ENCODE measurements at places on chromosomes 2 and 18. TPM values are rescaled to one million over a fixed set of nuclear protein-coding genes. Genes with fewer than 3 reads are reported as not detected.

- DNase-seq, result no peak
These were observed 67.6 kb downstream of the LDAH start for GRCh38 chr2:20755132-20755800.

DNA sequence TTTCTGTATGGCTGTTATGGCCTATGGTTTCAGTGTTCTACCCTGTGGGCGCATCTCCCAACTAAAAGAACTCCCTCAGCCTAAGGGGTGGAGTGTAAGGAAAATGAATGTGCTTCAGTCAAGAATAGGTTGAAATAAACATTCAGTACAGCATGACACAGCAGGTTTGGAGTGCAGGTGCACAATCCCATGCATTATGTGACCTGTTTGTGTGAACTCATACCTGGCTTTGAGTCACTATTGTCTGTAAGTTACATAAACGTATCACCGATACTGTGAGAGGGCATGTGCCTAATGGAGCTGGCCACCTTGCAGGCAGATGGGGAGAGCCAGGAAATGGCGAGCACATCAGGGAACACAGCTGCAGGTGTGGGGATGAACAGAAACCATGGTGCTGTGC lies 216.0 kb downstream of the DSEL start:
- DNase-seq, result no peak

GRCh38 chr2:128783896-128784295 lies 465.2 kb upstream of the HS6ST1 start:
- no peak for DNase-seq

DNA sequence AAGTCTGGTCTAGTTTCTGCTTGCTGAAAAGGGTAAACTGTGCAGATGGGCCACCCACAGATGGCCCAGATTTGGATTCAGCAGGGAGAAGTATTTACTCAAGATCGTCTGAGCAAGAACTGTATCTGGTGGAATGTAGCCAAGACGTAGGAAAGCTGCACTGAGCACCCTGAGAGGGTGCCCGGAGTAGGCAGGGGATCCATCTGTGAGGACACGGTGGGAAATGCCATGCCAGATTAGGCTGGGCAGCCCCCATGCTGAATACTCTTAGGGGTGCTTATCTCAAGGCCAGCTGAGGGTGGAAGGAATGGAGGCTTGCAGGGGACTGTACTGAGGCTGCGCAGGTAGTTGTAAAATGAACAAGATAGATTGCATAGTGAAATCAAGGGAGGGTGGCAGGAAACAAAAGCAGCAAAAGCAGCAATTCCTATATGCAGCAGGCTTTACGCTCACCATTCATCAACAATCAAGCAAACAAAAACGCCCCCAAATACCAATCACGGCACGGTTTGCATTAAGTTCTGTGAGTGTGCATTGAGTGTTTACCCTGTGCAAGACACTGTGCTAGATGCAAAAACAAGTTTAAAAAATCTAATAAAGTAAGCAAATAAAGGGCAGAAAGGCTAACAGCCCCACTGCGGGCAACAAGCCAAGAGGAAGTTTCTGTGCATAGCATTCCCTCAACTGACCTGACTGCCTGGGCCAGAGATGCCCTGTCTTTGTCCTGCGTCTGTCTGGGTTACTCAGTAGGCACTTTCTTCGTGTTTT lies 32.2 kb upstream of the LPIN2 start:
- no peak for DNase-seq

- no peak for DNase-seq
These were observed 4.6 kb downstream of the MRPL33 start for GRCh38 chr2:27776097-27776496.

- DNase-seq, result no peak
These were observed 151.8 kb upstream of the SLC14A2 start for GRCh38 chr18:45463451-45463850.

DNA sequence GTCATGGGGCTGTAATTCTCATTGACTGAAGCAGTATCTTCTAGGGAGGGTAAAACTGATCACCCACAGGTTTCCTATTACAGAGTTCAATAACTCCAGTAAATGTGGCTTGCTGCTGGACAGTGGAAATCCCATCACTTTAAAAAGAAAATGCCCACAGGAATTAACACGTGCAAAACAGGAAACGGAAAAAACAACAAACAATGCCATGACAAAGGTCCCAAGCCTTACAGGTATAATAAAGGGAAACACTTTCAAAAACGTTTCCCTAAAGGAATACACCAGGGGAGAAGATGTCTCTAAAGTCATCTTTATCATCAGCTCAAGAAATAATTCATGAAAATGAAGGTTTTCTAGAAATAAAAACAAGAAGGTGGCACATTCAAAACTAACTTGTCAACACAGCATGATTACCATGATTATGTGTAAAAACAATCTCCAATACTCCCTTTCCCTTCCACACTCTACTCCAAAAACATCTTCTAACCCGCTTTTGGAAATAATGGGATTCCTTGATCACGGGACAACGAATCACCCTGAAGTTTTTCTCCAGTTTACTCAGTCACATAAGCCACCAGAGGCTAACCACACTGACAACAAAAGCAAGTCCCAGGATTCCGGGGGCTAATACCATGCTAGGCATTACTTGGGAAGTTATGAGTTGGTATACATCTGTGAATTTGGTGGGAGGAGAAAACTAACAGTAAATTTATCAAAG lies 167.9 kb downstream of the TCF4 start:
- no peak for DNase-seq

GRCh38 chr2:237922641-237923361 lies 44.0 kb upstream of the UBE2F start:
- no peak for DNase-seq

DNA sequence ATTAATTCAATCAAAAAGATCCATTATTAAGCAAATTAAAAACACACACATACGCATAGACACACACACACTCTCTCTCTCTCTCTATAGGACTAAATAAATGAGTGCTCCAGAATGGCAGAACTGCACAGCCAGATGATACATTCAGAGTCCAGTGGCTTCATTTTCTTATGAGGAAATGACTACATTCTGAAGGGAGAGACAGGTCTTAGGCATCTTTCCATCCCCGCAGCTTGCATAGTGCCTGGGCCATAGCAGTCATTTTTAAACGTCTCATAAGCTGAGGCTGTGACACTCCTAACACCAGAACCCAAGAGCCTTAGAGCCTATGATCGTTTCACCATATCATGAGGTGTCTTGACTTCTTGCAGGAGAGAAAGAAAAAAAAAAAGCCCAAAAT lies 31.1 kb downstream of the FEZ2 start:
- no peak for DNase-seq

DNA sequence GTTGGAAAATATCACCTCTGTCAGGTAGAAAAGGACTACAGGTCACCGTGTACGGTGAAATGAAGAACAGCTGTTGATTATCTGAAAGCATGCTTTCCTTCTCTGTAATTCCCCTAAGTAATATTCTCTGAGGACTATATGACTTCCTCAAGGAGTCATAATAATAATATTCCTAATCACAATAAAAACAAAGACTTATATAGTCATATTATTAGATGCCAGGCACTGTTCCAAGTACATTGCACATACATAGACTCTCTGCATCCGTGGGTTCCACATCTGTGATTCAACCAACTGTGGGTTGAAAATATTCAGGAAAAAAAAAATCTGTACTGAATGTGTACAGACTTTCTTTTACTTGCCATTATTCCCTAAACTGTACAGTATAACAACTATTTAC lies 512.4 kb upstream of the ID2 start:
- DNase-seq, result no peak

DNA sequence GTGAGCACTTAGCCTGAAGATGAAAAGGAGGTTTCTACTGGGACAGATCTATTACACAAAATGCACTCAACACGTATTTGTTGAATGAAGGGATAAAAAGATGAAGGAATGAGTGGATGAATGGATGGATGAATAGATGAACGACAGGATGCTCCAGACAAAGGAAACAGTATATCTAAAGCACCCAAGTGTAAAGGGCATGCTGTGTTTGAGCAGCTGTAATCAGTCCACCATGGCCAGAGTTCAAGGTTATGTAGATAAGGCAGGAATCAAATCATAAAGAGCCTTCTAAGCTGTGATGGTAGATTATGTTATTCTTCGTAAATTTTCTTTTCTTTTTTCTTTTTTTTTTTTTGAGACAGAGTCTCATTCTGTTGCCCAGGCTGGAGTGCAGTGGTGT lies 213.8 kb upstream of the FBXO11 start:
- DNase-seq, result no peak

- no peak for DNase-seq
These were observed 73.3 kb upstream of the KLF7 start for GRCh38 chr2:207238831-207239701.

DNA sequence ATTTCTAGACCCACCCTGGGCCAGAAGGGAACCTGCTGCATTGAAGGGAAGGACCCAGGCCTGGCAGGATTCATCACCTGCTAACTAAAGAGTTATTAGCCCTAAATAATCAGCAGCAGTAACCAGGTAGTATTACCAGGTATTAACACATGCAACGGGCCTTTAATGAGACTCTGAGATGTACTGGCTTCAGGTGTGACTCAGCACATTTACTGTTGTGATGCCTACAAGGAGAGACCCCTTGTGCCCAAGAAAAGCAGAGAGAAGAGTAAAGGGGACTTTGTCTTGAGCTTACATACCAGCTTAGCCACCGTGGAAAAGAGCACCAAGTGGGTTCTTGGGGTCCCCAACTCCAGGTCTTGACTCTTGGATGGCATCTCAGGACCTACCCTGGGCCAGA lies 243.1 kb upstream of the SLC39A10 start:
- no peak for DNase-seq

DNA sequence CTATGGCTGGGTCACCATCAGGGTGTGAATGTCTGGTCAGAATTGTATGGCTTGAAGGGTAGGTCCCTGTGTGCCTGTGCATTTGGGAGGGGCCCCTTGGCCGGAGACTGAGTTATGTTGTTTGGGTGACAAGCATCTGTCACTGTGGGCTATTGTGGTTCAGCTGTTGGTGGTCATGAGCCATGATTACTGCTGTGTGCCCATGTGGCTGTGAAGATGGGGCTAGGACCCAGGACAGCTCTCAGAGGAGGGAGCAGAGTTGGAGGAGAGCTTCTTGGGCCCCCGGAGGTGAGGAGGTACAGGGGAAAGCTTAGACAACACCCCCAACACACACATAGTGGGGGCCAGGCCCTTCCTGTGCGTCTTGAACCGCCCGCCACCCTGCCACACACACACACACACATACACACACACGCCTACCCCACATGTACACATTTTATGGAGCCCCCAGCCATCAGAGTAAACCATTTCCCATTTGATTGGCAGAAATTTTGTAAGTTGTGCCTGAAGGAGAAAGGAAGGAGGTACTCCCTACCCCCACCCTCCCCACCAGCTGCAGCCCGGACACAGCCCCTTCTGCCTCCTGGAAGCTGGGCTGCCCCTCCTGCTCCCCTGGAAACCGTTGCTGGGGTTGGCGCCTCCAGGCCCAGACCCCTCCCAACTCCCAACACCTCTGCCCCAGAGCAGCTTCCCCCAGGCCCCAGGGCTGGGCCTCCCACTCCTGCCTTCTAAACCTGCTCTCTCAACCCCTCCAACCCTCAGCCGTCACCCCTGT lies 2.0 kb downstream of the GAREM2 start:
- DNase-seq, result no peak

GRCh38 chr2:61534926-61535325 lies 3.2 kb downstream of the XPO1 start:
- no peak for DNase-seq

Gene AFF3
- 25.4 TPM for polyA plus RNA-seq

Gene IL36B
- not detected for polyA plus RNA-seq

Gene DUSP2
- polyA plus RNA-seq, result 4.5 TPM

Gene UGT1A8
- polyA plus RNA-seq, result not detected

Gene GAD1
- 0.91 TPM for polyA plus RNA-seq

Gene IFIH1
- 7.4 TPM for polyA plus RNA-seq

Gene ASPRV1
- polyA plus RNA-seq, result 3.9 TPM

Gene ACADL
- 19.1 TPM for polyA plus RNA-seq

Gene AGXT
- polyA plus RNA-seq, result 0.10 TPM
